ENCODE measurements at places on chromosomes 6 and 20.

DNA sequence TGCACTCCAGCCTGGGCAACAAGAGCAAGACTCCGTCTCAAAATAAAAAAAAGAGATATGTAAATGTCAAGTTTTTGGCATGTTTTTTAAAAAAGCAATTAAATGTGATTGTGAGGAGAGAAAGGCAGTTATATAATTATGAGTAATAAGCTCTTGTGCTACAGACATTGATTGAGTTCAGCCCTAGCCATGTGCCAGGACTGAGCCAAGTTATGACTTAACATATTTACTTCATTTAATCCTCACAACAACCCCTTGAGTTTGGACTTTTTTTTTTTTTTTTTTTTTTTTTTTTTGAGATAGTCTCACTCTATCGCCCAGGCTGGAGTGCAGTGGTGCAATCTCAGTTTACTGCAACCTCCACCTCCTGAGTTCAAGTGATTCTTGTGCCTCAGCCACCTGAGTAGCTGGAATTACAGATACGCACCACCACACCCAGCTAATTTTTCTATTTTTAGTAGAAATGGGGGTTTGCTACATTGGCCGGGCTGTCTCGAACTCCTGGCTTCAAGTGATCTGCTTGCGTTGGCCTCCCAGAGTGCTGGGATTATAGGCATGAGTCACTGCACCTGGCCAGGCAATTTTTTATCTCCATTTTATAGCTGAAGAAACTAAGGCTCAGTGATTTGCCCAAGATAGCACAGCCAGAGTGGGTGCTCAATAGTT is 15.0 kb upstream of the CSE1L start:
- DNase-seq: no peak

DNA sequence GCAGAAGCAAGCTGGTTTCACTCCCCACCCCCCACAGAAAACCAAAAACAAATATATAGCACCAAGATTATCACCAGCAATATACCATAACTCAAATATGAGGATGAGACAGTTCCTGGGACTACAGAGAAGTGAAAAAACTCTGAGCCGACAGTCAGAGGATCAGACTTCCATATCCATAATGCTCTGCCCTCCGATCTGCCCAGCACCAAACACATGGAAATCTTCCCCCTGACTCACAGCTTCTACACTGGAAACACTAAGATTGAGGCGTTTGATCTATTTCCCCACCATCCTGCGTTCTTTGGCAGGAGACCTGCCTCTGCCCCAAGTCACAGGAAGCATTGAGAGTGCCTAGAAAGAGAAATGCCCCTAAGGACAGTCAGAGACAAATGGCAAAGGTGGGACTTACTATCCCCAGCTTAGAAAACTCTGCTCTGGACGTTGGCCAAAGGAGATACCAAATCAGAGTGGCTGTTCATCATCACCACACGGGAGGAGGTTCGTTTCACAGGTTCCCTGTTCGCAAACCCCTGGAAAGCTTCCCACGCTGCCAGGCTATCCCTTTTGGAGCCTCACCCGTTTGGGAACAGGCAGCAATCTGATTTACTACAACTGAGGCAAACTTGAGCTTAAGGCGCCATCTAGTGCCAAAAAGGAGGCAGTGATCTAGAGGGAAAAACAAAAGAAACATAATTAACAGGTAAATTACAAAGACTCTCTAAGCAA is 48.7 kb upstream of the SRSF6 start:
- no peak for DNase-seq

- DNase-seq: no peak
Observed at GRCh38 chr6:77561768-77562314, 91.0 kb upstream of the MEI4 start.

DNA sequence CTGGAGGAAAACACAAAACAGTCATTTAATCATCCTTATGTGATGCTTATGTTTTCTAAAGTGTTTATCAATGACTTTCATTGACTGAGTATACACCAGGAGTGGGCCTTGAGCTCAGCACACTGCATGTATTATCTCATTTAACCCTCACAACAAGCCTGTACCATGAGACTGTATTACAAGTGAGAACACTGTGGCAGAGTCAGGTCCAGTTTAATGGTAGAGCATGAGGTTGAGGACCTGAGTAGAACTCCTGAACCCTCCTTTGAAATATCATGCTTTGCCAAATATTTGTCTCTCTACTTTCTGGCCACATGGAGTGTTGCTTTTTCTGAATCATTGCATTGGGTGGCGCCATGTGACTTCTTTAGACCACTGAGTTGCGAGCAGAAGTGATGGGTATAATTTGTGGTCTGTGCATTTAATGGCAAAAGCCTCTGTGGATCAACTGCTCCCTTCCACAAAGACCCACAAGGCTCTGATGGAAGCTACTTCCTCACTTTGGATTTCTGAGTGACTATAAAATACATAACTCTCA is 65.0 kb upstream of the SIRPG start:
- no peak for DNase-seq

DNA sequence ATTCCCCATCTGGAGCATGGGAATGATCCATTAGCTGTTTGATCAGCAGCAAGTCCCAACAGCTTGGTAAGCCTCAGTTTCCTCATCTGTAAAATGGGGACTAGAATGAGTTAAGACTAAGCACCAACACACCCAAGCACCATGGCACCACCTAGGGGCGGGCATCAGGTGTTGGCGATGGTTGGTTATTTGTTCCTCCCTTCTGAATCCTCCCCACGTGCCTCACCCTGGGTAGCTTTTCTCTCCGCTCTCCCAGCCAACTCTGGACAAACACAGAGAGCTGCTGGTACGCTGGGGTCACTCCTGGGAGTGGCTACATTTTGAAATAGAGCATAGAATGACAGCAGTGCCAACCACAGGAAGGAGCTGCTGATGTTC is 13.3 kb upstream of the ITPR3 start:
- DNase-seq: no peak

DNA sequence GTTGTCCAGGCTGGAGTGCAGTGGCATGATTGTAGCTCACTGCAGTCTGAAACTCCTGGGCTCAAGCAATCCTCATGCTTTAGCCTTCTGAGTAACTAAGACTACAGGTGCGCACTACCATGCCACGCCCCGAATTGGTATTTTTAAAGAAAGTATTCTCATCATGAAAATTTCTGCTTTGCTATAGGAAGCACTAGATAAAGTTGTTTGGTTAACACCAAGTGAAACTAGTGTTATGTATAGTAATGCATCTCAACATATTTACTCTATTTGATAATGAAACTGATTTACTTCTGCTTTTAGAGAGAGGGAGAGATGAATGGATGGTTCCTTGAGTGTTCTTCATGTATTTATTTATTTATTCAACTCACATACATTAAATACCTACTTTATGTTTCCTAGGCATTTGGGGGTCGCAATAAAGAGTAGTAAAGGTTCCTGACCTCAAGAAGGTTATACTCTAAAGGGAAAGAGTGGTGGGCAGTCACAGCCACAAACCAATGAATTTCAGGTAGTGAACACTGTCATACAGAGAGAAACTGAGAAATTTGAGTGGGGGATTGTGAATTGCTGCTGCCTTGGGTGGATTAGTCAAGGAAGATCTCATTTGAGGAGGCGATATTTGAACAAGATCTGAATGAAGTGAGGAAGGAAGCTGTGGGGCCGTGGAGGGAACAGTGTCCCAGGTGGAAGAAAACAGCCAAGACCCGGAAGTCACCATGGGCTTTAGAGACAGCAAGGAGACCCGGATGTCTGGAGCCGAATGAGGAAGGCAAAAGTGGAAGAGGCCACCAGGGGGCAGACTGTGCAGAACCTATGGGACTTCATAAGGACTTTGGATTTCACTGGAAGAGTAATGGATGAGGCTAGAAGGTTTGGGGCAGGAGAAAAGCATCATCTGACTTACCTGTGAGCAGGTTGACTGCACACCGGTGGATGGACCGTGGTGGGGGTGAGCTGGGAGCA is 185.6 kb downstream of the TSHZ2 start:
- no peak for DNase-seq

DNA sequence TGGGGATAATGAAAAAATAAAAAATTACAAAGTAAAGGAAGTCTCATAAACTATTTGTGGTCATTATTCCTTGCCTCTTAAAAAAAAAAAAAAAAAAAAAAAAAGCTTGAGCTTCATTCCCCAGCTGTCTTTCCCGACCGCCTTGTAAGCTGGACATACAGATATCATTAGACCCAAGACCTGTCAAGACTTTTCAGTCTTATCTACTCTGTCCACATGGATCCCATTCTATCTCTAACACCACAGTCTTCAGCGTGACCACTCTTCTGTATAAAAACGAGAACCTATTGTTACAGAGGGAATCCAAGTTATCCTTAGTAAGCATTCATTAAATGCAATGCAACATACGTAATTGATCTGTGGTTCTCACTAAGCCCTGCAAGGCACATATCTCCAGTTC is 423.5 kb downstream of the MEI4 start:
- DNase-seq: no peak

DNA sequence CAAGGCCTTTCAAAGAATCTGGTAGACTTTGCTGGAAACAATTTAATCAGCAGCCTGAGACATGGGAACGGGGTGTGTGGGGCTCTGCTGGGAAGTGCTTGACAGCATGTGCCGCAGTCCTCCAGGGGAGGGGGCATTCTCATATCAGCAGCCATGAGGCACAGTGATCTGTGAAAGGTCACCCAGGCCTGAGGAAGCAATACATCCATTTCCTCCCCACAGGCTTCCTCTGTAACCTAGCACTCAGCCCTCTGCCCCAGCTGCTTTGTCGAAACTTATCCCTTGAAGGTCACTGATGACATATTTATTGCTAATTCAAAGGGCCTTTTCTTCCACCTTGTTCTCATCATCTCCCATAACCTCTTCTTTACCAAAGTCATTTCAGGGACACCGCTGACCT is 103.3 kb downstream of the TNFAIP3 start:
- DNase-seq: no peak

DNA sequence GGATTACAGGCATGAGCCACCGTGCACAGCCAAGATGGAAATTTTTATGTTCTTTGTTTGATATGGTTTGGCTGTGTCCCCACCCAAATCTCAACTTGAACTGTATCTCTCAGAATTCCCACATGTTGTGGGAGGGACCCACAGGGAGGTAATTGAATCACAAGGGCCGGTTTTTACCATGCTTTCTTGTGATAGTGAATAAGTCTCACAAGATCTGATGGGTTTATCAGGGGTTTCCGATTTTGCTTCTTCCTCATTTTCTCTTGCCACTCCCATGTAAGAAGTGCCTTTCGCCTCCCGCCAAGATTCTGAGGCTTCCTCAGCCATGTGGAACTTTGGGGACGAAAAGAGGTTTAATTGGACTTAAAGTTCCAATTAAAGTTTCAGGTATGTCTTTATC is 14.6 kb downstream of the EEF1A1 start:
- no peak for DNase-seq

GRCh38 chr6:21710908-21711627 is 117.5 kb downstream of the SOX4 start:
- no peak for DNase-seq

DNA sequence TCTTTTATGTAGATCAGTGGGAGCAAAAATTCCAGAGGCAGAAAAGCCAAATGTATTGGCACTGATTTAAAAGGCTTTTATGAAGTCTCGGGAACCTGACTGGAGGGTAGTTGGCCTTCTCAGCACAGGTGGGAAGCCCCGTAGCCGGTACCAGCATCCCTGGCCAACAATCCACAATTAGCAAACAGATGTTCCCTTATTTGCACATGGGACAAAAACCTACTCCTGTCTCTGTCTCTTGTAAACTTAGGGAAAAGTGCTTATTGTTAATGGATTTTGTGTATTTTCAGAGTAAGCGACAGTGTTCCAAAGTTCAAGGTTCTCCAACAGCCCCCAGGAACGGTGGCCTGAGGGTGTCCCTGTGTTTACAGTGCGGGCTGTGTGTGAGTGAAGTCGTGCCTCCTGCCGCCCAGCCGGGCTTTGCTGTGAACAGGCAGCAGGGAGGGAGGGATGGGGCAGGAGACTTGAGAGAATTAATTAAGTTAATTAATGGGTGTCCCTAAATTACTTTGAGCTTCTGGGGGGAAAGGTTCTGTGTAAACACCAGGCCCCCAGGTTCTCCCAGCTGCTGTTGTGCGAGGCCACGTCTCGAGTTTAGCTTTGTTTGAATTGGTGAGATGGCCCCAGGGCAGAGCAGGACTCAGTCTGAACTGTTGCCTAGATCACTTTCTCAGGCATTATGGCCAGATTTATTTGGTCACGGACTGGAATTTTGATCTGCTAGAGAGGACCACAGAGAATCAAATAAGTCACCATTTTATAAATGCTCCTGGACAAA is 3.9 kb downstream of the SYNJ2 start:
- DNase-seq: no peak

GRCh38 chr6:6724539-6725467 is 136.3 kb downstream of the LY86 start:
- no peak for DNase-seq

DNA sequence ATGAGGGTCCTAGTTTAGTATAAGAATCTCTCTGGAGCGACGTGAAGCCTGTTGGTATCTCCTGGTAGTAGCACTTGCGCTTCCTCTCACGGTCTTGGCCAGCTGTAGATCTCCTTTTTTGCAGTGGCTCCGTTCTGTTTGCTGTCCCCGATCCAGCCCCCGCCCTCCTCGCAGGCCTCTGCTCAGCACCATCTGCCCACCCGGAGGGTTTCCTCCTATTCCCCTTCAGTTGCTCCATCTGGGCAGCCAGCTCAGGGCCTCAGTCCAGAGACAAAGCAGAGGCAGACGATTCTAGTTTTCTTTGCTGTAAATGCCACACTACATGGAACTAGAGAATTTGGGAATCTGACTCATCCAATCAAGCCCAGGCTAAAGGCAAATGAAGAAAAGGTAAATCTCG is 126.6 kb downstream of the TIAM2 start:
- no peak for DNase-seq

DNA sequence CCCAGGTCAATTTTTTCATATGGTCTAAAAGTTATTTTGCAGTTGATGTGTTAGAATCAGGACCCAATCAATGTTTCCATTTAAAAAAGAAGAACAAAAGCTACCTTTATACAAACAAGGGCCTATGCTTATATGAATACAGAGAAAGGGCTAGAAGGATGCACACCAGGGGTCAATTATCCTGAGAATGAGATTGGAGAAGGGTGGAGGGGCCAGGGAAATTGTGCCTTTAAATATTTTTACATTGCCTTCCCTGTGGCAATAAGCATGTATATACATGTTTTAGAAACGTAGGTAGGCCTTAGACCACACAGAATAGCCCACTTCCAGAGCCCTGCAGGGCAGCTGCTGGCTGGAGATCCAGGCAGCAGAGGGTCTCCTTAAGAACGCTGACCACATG is 12.7 kb downstream of the EXOC2 start:
- no peak for DNase-seq

- no peak for DNase-seq
Observed at GRCh38 chr6:160238761-160239751, 19.6 kb downstream of the SLC22A2 start.

DNA sequence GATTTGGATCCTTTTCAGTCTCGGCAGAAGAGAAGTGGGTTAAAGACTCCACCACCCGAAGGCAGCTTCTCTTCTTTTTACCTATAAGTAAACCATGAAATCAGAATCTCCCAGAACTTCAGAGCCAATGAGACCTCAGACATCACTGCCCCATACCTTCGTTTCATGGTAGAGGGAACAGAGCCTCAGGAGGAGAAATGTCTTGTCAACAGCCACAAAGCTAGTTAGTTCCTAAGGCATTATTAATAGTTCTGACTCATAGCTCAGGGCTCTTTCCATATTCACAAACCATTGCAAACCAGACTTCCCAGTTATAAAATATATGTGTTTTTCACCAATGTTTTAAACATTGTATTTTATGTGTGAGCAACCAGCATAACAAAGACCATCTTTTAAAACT is 118.7 kb upstream of the RIPOR2 start:
- no peak for DNase-seq

Measured in vagina (tissue), 2 donors.